Inflammatory macrophage treated with lipopolysaccharide for 4 hours (primary cell): ENCODE measurements at places on chromosomes 6 and 20.

- DNase-seq = no peak
These were observed 133.0 kb upstream of the TRAF3IP2 start for GRCh38 chr6:111738631-111739030.

GRCh38 chr6:34509782-34510181 lies 43.9 kb downstream of the PACSIN1 start:
- no peak for DNase-seq

DNA sequence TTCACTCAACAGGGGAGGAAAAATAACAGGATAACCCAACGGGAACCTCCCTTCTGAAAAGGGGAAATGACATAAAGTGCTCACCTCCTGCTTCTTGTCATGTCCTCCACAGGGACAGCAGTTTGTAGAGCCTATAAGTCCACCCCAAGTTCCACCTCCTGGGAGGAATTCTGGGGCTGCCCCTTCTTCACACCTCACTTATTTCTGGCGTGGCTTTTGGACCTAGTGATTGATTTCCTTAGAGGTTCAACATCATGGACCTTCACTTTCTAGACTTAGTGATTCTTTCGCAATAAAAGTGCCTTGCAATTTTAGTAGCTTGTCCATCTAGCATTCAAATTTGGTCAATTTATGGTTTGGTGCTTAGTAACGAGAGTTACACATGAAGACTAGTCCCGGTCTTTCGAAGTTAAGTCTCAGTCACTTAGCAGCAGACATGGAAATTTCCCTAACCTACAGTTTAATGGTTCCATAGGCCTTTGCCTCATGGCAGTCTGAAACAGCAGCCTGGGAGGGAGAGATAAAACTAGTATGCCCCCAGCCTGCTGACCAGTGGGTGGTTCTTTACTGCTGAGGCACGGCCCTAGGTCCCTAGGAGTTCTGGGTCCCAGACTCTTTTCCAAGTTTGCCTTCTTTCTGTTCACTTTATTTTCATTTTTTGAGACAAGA lies 59.2 kb upstream of the CDKAL1 start:
- DNase-seq = peak; percentile 17

GRCh38 chr6:126206504-126207246 lies 133.2 kb upstream of the CENPW start:
- no peak for DNase-seq

- peak; percentile 95 for DNase-seq
These were observed 9.7 kb upstream of the CD40 start for GRCh38 chr20:46108435-46108841.

GRCh38 chr6:25872814-25873213 lies 1.2 kb downstream of the SLC17A3 start:
- no peak for DNase-seq

- DNase-seq = peak; percentile 92
These were observed 105.0 kb downstream of the OLIG3 start for GRCh38 chr6:137389150-137389704.

- no peak for DNase-seq
These were observed 120.0 kb downstream of the TMEM242 start for GRCh38 chr6:157203312-157203744.

DNA sequence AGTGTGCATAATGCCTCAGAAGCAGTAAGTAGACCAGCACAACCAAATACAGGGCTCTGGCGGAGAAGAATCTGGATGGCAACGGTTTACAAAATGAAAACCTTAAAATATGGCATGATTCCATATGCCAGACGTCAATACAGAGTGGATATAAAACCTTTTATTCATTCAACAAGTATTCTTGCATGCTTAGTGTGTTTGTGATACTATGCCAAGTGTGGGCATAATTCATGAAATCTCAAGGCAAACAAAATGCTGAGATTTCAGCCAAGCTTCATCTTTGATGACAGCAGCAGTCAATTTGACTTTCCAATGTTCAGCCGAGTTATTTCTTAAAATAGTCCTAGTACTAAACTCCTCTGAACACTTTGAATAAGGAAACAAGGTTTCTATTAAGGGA lies 119.4 kb downstream of the CD24 start:
- DNase-seq = no peak

DNA sequence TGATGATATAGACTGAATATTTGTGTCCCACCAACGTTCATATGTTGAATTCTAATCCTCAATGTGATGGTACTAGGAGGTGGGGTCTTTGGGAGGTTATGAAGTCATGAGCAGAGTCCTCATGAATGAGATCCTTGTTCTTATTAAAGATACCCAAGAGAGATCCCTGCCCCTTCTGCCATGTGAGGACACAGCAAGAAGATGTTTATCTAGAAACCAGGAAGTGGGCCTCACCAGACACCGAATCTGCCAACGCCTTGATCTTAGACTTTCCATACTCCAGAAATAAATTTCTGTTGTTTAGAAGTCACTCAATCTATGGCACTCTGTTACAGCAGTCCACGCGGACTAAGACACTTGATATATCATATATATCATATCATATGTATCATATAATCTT lies 67.7 kb upstream of the GCM1 start:
- no peak for DNase-seq

DNA sequence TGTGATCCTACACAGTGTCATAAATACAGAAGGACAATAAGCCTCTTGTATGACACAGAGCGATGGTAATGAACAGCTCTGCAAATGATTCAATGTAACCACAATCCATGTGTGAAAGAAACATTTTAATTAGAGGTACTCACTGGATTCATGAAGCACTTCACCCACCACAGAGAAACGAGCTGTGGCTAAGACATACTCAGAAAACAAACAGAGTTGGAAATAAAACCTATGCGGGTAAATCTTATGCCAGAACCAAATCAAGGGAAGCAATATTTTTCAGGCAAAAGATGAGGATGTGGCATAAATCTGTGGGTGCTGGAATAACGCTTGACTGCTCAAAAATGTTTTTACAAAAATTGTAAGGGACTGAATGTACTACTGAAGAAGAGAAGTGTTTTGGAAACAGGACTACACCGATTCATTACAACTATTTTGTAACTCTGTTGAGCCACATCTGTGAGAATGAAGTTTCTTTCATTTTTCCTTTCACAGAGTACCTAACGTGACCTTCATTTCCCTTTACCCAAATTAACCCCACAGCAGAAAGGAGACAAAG lies 112.1 kb downstream of the WDR27 start:
- DNase-seq = peak; percentile 11

- DNase-seq = no peak
These were observed 7.6 kb downstream of the NOTCH4 start for GRCh38 chr6:32216285-32216684.

- DNase-seq = no peak
These were observed 853 bp downstream of the SLC22A3 start for GRCh38 chr6:160349020-160349441.

DNA sequence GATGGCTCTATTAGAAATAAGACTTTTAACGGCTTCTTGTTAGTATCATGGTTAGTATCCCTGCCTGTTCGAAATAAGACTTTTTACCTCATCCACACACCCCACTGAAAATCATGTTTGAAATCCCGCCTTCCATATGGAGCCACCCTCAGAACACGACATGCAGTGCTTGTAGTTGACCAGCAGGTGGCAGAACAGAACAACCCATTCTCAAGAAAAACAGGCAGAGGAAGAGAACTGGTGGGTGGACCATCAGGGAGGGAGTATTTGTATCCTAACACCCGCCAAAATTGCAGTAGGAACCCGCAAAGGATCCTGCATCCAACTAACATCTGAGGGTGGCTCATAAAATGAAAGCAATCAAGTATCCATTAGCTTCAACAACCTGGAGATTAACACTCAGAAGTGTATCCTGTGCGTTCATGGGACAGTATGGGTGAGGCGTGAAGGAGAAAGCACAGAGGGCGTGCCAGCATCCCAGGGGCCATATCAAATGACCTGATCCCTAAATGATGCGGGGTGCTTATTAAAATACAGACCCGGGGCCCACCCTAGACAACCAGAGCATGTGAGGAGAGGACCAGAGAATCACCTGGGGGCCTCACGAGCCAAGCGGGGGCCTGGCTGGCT lies 89.6 kb upstream of the NHSL1 start:
- peak; percentile 65 for DNase-seq

GRCh38 chr6:112634376-112634775 lies 287.2 kb downstream of the RFPL4B start:
- no peak for DNase-seq

DNA sequence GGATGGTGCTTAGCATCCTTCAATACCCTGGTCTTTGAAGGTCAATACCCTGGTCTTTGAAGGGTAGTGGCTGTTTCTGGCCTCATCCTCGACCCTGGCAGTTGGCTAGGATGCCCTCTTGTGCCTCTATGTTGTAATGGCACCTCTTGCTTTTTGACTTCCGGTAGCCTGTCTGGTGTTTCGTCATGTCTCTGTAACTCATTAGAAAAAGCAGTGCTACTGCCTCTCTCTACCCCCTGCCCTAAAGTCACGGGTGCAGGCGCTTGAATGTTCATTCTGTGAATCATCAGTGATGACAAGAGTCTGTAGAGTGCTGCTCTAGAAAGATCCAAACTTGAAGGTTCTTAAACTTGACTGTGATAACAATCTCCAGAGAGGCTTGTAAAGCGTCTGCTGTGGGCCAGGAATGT lies 28.3 kb downstream of the RSPO4 start:
- peak; percentile 79 for DNase-seq

- DNase-seq = peak; percentile 65
These were observed 231.2 kb downstream of the ANKRD60 start for GRCh38 chr20:57996936-57997890.

DNA sequence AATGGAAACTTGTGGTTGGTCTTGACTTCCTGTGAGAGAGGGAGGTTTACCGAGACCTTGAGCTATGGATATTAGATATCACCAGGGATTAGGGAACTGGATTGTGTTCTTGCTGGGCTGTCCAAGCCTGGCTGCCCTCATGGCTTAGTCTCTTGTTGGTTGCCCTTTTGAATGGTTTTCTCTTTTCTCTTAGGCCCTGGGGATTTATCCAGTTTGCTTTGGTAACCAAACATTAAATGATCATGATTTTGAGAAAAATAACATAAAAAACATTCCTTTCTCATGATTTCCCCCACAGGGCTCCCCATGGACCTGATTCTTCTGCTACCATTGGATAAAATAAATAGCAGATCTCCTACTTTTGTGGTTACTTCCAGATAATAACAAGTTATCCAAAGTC lies 306.4 kb upstream of the RNF217 start:
- no peak for DNase-seq

DNA sequence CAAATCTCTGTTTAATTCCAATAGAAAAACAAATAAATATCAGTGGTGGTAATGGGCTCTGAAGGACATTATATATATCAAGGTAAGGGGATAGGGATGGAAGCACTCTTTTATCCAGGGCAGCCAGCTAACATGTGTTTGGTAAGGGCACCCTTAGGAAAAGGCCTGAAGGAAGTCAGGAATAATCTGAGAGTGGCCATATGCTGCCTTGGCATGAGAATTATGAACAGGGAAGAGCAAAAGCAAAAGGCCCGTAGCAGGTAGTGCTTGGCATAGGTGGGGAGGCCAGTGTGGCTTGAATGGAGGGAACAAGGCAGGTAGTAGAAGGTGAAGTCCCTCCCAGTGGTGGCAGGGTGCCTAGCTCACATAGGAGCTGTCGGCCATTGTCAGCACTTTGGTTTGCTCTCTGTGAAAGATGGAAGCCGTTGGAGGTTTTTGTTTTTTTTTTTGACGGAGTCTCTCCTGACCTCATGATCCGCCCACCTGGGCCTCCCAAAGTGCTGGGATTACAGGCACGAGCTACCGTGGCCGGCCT lies 39.6 kb upstream of the CSE1L start:
- DNase-seq = no peak

GRCh38 chr20:19813846-19814640 lies 56.0 kb downstream of the RIN2 start:
- DNase-seq = peak; percentile 12

- DNase-seq = no peak
These were observed 509.3 kb downstream of the QKI start for GRCh38 chr6:163923658-163924411.

DNA sequence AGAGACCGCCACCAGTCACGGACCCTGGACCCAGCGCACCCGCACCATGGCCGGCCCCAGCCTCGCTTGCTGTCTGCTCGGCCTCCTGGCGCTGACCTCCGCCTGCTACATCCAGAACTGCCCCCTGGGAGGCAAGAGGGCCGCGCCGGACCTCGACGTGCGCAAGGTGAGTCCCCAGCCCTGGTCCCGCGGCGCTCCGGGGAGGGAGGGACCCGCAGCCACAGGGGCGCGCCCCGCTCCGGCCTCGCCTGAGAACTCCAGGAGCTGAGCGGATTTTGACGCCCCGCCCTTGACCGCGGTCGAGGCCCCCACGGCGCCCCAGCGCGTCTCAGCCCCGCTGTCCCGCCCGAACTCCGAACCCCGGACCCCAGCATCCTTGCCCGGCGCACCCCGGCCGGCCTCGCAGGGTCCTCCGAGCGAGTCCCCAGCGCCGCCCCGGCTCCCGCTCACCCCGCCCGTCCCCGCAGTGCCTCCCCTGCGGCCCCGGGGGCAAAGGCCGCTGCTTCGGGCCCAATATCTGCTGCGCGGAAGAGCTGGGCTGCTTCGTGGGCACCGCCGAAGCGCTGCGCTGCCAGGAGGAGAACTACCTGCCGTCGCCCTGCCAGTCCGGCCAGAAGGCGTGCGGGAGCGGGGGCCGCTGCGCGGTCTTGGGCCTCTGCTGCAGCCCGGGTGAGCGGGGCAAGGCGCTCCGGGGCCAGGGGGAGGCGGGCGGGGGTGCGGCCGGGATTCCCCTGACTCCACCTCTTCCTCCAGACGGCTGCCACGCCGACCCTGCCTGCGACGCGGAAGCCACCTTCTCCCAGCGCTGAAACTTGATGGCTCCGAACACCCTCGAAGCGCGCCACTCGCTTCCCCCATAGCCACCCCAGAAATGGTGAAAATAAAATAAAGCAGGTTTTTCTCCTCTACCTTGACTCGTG lies at the start of gene OXT:
Gene OXT (plus strand): TSS at position 11 of the 920 bp plus-strand sequence. CDS start 36 bp downstream, at position 47.
- peak; percentile 27 for DNase-seq

GRCh38 chr6:1572892-1573291 lies 36.8 kb upstream of the FOXC1 start:
- no peak for DNase-seq

DNA sequence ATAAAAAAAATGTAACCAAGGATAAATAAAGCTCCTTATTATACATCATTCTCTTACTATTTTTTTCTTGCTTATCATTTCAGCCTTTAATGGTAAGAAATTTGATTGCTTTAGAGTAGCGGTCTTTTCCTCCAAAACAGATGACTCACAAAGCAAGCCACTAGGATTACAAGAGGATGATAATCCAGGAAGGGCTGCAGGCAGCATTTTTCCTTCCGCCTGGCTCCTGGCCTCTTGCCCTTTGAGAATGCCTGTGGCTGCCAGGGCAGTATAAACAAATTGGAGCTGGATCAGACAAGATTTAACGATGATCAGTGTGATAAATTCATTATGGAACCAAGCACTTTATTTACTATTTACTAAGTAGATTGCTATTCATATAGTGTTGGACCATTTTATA lies 9.7 kb upstream of the FBXL4 start:
- DNase-seq = no peak

DNA sequence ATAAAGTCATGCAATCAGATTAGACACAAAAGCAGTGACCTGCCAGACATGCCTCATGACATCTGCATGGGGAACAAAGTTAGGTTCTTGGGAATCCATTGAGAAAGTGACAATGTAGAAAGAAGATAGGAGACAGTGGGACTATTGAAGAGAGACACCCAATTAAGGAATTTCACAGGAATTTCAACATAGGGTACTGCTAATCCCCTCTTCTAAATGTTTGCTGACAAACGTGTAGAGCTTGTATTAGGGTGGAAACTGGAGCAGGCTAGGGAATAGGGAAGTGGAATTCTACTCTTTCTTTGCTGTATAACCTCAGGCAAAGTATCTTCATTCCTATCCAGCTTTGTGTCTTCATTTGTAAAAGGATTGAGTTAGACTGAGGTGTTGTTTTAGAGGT lies 409.4 kb upstream of the SASH1 start:
- no peak for DNase-seq

GRCh38 chr6:99514089-99514488 lies 1.1 kb downstream of the USP45 start:
- DNase-seq = no peak

GRCh38 chr6:138419766-138420165 lies 15.7 kb downstream of the HEBP2 start:
- DNase-seq = no peak
